ENCODE measurements at places on chromosomes 12 and 14. TPM values are rescaled to one million over a fixed set of nuclear protein-coding genes. Genes with fewer than 3 reads are reported as not detected.

DNA sequence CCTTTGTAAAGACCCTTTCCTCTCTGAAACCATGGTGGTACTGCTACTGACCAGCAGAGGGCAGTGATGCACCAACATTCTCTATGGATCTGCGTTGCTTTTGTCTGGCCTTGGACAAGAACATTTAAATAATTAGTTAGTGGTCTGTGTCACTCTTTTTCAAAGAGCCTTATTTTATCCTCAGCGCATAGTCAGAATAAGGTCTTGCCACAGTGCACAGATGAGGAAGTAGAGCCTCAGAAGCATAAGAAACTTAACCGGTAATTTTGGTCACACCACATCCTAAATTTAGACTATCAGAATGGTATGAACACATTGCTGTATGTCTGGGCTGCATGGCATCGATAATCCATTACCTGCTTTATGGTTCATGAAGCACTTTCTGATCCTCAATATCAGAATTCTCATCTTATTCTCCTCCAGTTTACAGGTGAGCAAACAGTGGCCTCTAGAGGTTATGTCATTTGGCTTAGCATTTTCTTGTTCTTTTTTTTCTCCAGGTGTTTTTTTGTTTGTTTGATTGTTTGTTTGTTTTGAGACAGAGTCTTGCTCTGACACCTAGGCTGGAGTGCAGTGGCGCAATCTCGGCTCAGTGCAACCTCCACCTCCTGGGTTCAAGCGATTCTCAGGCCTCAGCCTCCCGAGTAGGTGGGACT, 23.7 kb upstream of the IFT81 start:
- DNase-seq = no peak

DNA sequence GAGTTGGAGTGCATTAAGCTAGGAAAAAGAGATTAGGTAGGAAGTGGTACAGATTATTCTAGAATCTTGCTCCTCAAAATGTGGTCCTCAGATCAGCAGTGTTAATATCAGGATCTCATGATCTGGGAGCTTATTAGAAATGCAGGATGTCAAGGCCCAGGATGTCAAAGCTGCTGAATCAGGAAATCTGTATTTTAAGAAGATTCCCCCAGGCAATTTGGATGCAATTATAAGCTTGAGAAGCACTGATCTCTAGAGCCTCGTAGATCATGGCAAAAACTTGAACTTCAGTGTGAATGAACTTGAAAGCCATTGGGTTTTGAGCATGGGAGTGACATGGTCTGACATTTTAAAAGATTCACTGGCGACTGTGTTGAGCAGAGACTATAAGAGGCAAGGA, 6.6 kb downstream of the NCAPD2 start:
- no peak for DNase-seq

DNA sequence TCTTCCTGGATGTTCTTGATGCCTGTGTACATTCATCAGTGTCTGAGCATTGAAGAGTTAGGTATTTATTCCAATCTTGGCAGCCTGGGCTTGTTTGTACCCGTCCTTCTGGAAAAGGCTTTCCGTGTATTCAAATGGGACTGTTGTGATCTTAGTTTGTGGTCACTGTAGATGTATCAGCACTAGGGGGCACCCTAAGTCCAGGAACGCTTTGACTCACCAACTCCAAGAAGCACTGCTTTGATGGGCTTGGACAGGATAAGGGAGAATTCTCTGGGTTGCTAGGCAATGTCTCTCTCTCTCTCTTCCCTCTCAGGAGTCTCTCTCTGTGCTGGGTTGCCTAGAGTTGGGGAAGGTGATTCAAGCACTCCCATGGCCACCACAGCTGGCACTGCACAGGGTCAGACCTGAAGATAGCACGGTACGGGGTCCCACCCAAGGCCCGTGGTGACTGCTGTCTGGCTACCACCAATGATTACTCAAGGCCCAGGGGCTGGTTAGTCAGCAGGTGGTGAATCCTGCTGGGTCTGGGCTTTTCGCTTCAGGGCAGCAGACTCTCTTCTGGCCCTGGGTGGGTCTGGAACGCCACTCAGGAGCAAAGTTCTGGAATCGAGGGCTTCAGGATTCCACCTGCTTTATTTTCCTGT, 211.1 kb upstream of the RGS6 start:
- no peak for DNase-seq

GRCh38 chr12:65962921-65963861, 138.9 kb downstream of the HMGA2 start:
- DNase-seq = no peak

- DNase-seq = no peak
Measured at GRCh38 chr14:75875958-75876357, 105.8 kb downstream of the TGFB3 start.

- no peak for DNase-seq
Measured at GRCh38 chr14:51333901-51334521, 94.0 kb downstream of the TMX1 start.

GRCh38 chr12:64840949-64841717, 16.7 kb downstream of the TBC1D30 start:
- no peak for DNase-seq

Gene RAD51B
- total RNA-seq = 34.0 TPM

Gene GPX2
- total RNA-seq = not detected

All from naive thymus-derived CD4-positive, alpha-beta T cell (primary cell).